Lower lobe of right lung (tissue), 2 donors: ENCODE measurements at places on chromosomes 13 and 19. TPM values are rescaled to one million over a fixed set of nuclear protein-coding genes. Genes with fewer than 3 reads are reported as not detected.

ZNF506 gene
- total RNA-seq: 24.5 TPM

GYS1 gene
- 24.8 TPM for total RNA-seq

PSENEN gene
- 60.0 TPM for total RNA-seq

ZNF486 gene
- 5.5 TPM for total RNA-seq

LGALS14 gene
- total RNA-seq: not detected

CYP2F1 gene
- total RNA-seq: 1.7 TPM
